ENCODE measurements at places on chromosomes 7 and 10. TPM values are rescaled to one million over a fixed set of nuclear protein-coding genes. Genes with fewer than 3 reads are reported as not detected.

Gene PSTK
- 6.6 TPM for total RNA-seq

Gene ANXA8L1
- not detected for total RNA-seq

GRCh38 chr7:30703756-30704155, 21.5 kb upstream of the CRHR2 start:
- DNase-seq: no peak

GRCh38 chr10:88522715-88523114, 60.4 kb downstream of the RNLS start:
- no peak for DNase-seq

GRCh38 chr7:27775782-27776181, 35.8 kb downstream of the TAX1BP1 start:
- DNase-seq: no peak

- peak; percentile 46 for DNase-seq
Observed at GRCh38 chr7:49852619-49853462, 79.4 kb downstream of the VWC2 start.

DNA sequence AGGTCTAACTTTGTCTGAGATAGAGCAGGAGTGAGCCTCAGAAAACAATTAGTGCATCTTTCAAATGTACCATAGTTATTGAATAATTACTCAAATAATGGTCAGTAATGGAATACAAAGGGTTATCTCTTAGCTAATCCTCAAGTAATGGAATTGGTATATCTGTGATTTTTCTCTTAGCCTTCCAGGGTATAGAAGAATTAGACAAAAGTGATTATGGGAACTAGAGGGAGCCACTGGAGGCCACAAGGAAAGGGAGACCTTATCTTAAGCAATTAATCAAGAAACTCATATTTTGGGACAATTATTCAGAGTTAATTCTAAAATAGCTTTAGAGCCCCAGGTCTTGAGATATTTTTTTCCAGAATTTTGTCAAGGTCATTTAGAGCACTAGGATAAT, 110.0 kb upstream of the GATA3 start:
- DNase-seq: no peak

Gene BICC1
- total RNA-seq: 1.0 TPM

GRCh38 chr10:110214371-110214826, 7.0 kb downstream of the MXI1 start:
- DNase-seq: no peak

GRCh38 chr7:46318276-46318675, 397.2 kb upstream of the IGFBP3 start:
- DNase-seq: no peak

DNA sequence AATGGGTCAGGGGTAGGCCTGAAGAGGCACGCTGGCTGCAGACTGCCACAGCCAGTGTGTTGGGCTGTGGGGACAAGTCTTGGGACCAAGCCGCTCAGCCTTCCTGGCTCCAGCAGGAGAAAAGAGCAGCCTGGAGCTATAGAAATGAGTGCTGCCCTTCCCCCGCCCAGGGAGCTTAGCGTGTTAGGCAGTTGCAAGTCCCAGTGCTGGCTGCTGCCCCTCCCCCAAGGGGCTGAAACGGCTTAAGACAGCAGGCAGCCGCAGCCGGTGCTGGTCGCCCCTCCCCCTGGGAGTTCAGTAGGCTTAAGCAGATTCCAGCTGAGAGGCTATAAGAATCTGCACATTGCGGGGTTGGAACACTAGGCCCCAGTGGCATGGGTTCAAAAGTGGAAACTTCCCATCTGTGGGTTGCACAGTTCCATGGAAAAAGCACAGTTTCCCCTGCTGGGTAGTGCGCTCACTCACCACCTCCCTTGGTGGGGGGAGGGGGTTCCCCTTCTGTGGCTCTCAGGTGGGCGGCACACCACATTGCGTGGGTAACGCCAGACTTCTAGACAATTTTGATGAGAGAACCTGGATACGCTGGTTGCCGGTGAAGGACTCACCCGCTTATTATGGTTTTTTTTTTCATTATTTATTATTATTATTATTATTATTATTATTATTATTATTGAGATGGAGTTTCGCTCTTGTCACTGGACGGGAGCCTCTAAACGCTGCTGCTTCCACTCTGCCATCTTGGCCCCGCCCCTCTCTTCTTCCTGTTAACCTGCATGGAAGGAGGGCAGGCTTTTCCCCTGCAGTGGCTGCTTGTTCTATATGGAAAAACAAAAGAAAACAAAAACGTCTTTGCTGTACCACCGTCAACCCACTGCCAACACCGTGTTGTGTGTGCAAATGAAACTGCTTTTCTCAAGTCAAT, 151.1 kb downstream of the CXCL12 start:
- DNase-seq: peak; percentile 87

Gene TMEM178B
- total RNA-seq: 15.8 TPM

GRCh38 chr7:15989194-15989593, 302.7 kb upstream of the MEOX2 start:
- DNase-seq: no peak

Gene NRCAM
- 4.3 TPM for total RNA-seq

DNA sequence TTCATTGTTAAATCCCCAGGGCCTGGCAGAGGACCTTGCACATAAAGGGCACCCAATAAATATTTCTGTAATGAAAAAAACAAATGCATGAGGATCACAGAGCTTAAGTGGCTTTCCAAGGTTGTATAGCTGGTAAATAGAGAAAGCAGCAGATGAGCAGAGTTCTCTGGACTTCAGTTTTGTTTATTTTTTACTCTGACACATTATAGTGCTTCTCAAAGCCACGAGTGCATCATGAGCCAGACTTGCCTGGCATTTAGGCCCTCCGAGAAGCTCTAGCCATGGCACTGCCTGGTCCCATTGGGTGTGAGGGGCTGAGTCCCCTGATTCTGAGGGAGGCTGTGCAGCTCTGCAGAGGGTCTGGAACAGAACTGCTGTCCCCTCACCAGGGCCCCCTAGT, 87.2 kb upstream of the ZNF32 start:
- no peak for DNase-seq

DNA sequence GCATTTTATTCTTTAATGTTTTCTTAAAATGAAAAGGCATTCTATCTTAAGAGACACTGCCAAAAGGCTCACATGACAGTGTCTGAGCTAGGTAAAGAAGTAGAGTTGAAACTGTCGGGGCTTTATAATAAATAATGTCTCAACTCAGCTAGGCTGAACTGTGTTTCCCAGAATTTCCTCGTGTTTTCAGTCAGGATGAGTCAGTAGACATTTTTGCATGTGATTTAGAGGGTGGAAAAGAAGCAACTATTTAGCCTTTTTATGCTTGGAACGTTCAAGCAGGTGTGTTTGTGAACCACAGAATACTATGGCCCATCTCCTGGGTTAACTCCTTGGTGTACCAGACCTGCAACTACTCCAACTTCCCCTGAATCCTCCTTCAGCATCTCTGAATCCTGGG, 23.4 kb upstream of the LIPA start:
- no peak for DNase-seq

DNA sequence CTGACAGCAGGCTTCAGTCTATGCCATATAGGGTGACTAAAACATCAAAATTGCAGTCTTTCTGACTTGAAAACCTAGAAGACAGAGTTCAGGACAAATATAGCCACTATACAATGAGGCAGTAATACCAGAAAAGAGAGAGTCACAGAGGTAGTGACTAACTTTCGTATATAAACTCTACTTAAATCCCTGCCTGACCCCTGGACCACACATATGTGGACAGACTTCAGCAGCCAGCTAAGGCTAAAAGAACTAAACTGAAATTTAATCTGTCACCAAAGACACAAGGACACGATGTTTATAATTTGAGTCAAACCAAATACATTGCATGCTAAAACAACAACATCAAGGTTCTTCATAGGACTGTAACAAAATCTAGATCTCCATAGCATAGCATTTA, 64.6 kb upstream of the MACROH2A2 start:
- DNase-seq: no peak

Gene GIMAP7
- not detected for total RNA-seq

DNA sequence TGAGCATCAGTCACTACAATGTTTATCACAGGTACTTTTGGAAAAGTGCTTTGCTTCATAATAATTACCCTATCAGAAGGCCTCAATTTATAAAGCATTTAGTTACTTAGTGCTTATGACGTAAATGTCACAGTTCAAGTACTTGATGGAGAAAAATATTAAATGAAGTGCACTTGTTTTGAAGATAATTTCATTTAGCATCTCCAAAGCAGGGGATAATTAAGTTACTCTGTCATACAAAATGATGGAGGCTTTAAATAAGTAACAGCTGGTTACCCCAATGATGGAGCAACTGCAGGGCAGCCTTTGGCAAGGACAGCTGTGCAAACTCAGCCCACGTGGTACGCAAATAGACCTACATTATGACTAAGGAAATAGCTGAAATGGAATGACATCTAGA, 768.8 kb downstream of the GRM8 start:
- no peak for DNase-seq

DNA sequence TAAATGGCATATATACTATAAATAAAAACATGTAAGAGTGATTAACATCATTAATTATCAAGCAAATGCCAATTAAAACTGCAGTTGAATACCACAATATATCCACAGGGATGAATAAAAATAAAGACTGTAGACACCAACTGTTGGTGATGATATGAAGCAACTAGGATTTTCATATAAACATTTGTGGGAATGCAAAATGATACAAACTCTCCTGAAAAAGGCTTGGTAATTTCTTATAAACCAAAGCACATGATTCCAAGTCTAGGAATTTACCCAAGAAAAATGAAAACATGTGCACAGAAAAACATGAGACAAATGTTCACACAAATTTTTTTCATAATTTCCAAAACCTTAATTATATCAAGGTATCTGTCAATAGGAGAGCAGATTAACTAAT, 448.1 kb downstream of the ETV1 start:
- DNase-seq: no peak

Gene PAPOLB
- total RNA-seq: 0.11 TPM

Measured in H1 (cell line).